DND-41 (cell line): ENCODE measurements at places on chromosomes 2 and 18.

GRCh38 chr2:223613017-223613950, 11.1 kb upstream of the SCG2 start:
- no peak for DNase-seq

GRCh38 chr2:126910637-126911036, 11.9 kb downstream of the TEX51 start:
- no peak for DNase-seq

GRCh38 chr2:105904938-105905337, 160.2 kb downstream of the NCK2 start:
- DNase-seq: no peak

DNA sequence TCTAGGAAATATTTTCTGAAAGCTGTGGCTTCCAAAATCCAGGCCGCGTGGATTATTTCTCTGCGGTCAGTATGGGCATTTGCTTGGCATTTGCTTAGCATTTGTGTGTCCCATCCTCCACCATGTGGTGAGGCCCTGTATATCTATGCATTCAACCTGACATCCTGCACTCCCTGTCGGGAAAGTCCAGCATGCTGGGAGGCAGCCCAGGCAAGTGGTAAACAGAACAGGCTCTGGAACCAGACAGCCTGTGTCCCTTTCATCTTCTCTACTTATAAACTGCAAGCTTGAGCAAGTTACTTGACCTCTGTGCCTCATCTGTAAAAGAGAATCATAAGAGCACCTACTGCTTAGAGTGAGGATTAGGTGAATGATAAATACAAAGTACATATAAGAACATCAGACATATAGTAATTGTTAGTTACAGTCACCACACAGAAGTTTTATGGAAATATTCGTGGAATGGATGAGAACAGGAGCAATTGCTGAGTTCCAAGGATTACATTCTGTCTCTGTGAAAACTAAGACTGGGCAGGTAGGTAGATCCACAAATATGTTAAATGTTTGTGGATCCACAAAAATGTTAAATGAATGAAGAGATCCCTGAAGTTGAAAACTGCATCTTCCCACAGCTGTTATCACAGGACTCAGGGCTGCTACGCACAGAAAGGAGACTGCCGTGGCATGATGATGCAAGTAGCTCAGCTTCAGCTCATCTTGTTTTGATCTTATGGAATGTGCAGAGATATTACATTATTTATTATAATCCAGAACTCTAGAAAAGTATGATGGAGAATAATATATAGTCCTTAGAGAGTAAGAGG, 317.0 kb upstream of the MMADHC start:
- no peak for DNase-seq

- no peak for DNase-seq
These were observed 11.8 kb downstream of the RAB11FIP5 start for GRCh38 chr2:73100956-73101355.

GRCh38 chr2:136393514-136393913, 275.6 kb upstream of the CXCR4 start:
- no peak for DNase-seq

DNA sequence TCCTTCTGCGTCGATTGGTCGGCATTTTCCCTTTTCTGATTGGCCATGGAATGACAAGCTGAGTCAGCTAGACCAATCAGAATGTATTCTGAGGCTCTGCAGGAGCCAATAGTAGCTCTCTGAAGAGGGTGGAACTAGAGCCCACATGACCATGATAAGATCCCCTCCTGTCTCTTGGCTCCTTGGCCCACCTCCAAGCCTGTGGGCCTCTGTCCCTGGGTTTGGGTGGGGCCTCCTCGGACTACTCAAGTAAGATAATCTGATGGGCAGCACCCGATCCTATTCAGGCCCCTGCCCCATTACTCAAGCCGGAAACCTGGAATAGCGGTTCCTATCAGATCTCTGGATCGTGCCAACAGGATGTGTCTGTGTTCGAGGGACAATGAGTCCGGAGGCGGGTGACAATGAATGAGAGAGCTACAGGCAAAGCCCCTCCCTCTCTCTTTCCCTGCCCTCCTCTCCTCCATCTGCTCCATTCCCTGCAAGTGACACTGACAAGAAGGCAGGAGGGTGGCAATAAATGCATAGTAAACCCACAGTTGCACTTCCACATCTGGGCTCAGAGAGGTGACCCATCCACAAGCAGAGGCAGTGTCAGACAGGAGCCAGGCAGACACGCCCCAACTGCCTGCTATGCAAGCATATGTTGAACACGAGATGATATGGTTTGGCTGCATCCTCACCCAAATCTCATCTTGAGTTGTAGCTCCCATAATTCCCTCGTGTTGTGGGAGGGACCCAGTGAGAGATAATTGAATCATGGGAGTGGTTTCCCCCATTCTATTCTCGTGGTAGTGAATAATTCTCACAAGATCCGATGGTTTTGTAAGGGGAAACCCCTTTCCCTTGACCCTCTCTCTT, 114.7 kb downstream of the TNS1 start:
- no peak for DNase-seq

GRCh38 chr18:44410740-44411139, 269.9 kb upstream of the SETBP1 start:
- DNase-seq: no peak

DNA sequence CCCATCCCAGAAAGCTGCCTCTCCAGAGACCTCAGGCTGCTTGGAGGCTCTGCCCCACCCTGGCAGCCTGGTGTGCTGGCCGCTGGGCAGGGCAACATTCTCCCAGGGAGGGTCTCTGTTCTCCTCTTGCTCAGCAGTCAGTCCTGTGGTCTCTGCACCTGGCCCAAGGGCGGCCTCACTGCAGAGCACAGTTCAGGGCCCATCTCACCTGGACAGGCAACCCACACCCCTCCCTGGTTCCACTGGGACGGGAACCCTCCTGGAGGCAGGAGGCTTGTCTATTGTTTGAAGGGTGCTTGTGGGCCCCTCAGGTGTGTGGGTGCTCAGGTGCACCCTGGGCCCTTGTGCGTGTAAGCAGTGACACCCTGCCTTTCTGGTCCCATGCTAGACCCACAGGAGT, 67.2 kb upstream of the OTOS start:
- DNase-seq: no peak

DNA sequence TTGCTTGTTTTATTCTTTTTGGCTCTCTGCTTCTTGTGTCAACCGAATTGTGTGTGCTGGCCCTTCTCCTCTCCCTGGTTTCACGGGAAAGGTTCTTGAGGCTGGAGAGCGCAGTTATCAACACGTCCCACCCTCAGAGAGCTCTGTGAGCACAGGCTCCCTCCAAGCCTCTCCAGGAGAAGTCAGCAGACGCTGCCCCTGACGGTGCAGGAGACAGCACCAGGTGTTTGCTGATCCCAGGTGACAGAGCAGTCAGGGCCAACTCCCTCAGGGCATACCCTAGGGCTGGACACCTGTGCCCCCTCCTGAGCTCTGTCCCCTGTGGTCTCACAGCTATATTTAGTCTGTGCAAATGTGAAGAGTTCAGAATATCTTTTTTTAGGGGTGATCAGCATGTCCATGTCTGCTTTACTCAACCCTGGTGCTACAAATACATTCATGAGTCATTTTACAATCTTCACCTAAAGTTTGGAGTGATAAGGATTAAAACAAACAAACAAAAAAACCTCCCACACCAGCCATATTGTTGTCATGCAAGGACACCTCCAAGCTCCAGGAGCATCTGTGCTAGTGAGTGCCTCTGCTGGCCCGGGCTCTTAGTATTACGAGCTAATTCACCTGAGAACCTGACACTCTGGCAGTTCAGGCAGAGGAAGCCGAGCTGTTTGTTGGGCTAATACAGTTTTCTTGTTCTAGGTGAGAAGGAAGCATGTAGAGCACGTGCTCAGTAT, 65.9 kb upstream of the TMEM200C start:
- no peak for DNase-seq

DNA sequence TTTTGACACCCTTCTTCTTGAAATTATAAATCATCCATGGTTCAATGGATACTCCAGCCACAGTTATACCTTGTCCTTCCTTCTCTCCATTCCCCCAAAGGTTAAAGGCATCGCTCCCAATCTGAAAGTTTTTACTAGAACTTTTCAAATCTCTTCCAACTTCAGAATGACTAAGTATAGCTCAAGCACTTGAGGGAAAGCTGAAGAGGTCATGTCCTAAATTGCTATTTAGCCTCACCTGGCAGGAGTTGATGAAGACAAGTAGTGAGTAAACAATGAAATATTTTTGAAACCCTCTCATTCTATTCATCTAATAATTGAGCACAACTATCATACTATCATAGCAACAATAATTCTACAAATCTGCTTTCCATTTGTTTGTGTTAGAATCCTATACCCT, 167.8 kb downstream of the HNMT start:
- no peak for DNase-seq

- no peak for DNase-seq
These were observed 848.0 kb downstream of the RNF144A start for GRCh38 chr2:7765236-7765635.

- no peak for DNase-seq
These were observed 23.4 kb downstream of the FEZ2 start for GRCh38 chr2:36574560-36574959.
